Stimulated activated CD8-positive, alpha-beta memory T cell treated with anti-CD3 and anti-CD28 coated beads, Interleukin-4, amount 100 ng/mL, for 1 hour (primary cell): ENCODE measurements at places on chromosomes 6 and 20.

DNA sequence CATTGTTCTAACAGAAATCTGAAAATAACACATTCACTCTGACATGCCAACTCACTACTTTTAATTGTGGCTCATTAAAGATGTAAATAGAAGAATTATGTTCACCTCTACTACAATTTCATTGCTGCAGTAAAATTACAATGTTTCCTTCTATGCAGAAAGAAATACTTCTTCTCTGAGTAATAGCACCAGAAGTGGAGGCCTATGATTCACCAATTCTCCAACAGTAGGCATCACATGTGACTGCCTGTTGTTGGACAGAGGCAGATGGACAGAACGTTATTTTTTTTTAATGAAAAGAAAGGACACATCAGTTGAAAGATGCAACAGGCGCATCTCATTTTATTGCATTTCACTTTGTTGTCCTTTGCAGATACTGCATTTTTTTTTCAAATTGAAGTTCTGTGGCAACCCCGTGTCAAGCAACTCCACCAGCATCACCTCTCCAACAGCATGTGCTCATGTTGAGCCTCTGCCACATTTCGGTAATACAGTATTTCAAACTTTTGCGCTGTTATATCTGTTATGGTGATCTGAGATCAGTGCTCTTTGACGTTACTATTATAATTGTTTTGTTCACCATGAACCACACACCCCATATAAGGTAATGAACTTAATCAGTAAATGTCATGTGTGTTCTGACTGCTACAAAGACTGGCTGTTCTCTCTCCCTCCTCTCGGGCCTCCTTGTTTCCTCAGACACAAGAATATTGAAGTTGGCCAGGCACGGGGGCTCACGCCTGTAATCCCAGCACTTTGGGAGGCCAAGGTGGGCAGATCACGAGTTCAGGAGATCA, 121.4 kb downstream of the ATXN1 start:
- no peak for DNase-seq

GRCh38 chr6:138772596-138773176, 883 bp upstream of the CCDC28A start:
- DNase-seq, result no peak

- no peak for DNase-seq
These were observed 562.3 kb downstream of the DHX35 start for GRCh38 chr20:39524371-39524911.

GRCh38 chr6:35083507-35083906, 57.6 kb downstream of the TCP11 start:
- no peak for DNase-seq

DNA sequence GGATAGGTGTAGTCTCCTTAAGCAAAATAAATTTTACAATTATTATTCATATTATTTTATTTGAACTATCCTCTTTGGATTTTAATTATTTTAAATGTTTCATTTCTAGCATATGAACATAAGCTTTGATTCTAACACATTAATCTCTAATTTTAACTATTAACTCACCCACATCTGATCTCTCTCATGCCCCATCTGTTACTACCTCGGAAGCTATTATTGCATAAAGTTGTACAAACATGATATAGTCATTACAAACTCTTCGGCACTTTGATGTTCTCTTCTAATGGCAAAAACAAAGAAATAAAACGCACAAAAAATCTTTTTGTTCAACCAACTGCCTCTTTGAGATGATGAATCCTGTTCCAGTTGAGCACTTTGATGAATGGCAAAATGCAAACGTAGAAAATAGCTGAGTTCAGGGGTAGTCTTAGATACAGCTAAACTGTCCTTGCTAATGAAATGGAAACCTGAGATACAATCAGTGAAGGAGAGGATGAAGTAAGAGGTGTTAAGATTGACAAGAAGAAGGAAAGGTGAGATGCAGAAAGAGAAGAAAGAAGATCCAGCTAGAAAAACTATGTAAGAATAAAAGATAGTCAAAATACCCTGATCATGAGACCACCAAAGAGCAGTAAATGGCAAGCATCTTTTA, 41.1 kb downstream of the EPM2A start:
- no peak for DNase-seq

DNA sequence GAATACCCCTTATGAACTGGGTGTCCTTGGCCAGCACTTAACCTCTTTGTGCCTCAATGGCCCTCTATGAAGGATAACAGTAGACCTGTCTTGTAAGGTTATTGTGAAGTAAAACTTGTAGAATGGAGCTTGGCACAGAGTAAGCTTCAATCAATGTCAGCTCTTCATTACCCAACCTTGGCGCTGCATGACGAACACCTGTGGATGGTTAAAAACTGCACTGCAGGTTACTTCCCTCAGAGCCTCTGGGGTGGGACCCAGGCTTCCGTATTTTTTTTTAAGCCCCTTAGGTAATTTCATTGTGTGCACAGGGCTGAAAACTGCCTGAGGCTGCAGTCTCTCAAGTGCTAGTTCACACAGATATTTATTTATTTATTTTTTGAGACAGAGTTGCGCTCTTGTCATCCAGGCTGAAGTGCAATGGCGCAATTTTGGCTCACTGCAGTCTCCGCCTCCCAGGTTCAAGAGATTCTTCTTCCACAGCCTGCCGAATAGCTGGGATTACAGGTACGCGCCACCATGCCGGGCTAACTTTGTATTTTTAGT, 42.8 kb upstream of the SLC23A2 start:
- no peak for DNase-seq

DNA sequence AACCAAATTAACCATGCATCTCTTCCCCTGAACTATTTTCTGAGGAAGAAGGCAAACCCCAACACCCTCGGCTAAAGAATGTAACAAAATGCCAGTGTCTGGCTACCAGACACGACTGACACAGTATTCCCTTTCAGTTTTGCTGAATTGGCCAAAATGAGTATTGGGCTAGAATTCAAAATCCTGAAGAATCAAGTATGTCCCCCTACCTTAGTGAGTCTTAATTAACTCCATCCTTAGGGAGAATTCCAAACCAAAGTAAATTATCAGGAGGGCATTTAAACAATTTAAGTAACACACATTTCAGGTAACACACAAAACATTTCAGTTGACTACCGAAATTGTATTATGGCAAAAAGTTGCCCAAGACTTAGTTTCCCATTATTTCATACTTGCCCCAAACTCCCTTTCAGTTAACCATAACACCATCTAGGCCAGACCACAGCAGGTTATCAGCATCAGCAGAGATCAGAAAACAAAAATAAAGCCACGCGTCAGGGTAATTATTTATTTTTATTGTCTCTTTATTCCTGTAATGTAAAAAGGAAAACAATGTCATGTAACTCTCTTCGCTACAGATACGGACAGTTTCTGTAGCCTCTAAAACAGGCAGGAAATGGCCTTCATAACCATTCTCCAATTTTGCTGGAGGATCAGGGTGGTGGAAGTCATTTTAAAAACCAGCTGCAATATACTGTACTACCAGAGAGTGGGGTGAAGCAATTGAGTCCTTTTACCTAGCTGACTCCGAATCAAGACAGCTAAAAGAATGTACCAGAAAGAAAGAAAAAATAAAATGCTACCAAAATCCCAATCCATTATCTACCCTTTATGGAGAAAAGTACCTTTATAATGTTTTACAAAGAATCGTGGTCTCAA, 1.9 kb downstream of the SNX5 start:
- no peak for DNase-seq

GRCh38 chr6:29255530-29255929, 46.0 kb upstream of the OR14J1 start:
- no peak for DNase-seq

DNA sequence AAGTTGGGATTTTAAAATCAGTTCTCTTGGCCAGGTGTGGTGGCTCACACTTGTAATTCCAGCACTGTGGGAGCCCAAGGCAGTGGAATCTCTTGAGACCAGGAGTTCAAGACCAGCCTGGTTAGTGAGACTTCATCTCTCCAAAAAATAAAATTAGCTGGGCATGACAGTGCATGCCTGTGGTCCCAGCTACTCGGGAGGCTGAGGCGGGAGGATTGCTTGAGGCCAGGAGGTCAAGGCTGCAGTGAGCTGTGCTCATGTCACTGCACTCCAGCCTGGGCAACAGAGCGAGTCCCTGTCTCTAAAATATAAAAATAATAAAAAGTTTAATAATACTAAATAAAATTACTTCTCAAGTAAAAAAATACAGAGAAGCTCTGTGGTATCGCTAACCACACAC, 77.5 kb downstream of the FOXA2 start:
- no peak for DNase-seq

DNA sequence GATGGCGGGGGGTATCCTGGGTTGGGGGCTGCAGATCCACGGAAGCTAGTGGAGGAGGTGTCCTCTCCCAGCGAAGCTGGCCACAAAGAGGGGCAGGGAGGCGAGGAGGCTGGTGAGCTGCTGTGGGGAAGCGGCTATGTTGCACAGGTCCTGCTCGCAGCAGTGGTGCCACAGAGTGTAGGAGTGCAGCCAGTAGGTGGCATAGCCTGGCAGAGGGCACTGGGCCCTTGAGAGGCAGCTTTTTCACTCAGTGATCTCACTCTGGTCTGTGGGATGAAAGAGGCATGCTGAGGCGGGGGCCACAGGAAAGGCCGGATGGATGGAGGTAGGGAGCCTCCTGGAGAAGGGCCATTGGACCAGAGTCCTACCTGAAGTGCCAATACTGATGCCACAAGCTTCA, 2.9 kb upstream of the LY6G6D start:
- DNase-seq, result no peak

GRCh38 chr6:104682722-104683643, 176.7 kb downstream of the HACE1 start:
- DNase-seq, result peak; percentile 23

DNA sequence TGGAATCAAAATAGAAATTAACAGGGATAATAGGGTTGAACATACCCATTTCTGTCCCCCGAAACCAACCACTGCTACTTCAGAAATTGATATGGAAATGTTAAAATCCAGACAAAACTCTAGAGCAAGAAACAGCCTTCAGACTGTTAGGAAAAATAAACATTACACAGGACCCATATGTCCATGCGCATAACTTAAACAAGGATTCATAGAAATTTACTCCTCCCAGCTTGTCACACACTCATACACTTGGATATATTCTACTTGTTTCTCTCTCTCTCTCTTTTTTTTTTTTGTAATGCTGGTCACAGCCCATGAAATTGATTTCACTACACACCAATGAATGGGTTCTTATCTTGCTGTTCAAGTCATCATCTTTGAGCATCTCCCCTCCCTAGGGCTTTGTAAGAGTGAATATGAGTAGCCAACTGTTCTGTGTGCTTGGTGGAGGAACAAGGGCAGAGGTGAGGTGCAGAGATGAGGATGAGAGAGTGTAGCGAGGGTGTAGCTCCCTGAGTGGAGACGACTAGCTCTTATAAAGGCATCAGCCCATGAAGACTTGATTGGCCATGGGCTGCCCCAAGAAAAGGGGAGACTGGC, 61.8 kb upstream of the MLN start:
- DNase-seq, result no peak

DNA sequence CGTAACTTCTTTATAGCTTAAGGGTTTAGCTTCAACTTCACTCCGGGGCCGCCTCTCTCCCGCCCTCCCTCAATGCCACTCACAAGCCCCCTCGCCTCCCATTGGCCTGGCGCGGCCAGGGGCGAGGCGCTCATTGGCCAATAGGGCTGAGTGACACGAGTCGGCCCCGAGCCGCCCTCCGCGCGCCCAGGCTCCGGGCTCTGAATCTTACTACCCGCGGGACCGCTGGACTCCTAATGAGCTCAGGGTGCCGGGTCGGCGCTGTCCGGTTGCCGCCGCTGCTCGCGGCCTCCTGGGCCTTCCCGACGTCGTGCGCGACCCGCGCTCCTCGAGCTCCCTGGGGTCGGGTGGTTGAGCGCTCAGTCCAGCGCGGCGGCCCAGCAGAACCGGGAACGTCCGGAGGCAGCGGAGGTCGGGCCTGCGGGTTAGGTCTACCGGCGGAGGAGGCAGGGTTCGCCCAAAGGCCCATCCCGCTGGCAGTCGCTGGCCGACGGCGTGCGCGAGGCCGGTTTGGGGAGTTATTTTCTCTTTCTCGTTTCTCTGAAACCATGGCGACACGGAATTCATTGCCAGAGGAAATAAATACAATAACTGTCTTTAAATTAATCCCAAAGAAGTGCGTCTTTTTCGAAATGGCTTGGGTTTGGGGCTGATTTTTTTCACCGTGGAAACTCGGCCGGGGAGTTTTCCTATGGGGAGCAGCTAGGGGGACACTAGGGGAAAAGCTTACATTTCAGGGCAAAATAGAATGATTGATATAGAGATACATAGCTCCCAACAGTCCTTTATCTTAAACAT, at the start of gene SIM1:
Gene SIM1, minus strand, starts transcription at position 19 of the 798 bp plus-strand sequence. CDS start 1,453 bp downstream, outside the sequence.
- no peak for DNase-seq

DNA sequence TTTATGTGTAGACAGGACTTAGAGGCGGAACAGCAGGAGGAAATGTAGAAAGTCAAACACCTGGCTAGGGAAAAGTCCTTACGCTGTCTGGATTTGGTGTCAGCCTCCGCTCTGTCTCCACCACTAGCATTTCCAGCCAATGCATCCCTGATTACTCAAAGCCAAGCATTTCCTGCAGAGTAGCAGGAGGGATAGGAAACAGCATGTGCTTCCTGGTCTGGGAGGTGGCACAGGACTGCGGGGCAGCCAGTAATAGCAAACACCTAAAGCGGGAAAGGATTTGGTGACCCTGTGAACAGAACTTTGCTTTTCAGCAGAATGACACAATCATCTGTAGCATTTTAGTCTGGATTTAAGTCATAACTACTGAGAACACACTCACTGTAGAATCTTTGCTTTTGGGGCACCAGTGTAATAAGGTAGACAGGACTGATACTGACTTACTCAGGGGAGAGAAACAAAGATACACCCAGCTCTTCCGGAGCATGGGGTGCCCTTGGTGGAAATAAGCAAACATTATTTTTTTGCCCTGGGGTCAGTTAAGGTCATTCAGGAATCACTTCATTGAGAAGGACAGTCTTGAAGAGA, 133.3 kb upstream of the AHI1 start:
- no peak for DNase-seq

- DNase-seq, result no peak
These were observed 62.6 kb downstream of the BACH2 start for GRCh38 chr6:90233994-90234393.

GRCh38 chr20:15220778-15221565, 883.6 kb upstream of the FLRT3 start:
- DNase-seq, result no peak

DNA sequence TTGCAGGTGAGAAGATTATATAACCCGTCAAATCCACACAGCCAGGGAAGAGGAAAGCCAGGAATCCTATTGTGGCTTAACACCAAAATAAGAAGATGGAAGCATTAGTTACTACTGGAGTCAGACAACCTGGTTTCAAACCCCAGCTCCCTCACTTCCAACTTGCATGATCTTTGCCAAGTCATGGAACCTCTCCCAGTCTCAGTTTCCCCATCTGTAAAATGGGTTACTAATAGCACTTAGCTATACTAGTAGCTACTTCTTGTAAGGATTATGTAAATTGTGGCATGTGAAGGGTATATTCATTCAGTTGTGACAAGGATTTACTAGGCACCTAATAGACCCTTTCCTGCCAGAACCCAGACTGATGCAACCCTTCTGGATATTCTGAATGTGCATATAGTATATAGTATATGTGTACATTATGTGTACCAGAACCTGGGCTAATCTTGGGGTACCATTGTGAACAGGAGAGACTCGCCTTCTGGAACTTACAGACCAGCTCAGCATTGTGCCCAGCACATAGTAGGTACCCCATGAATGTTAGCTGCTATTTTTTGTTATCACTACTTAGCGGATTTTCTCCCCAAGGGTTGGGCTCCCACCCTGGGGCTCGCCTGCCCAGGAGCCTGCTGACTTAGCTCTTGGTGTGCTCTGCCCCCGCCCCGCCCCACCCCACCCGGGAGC, 50.3 kb downstream of the JPH2 start:
- DNase-seq, result no peak

GRCh38 chr6:10696655-10697054, 1.9 kb downstream of the PAK1IP1 start:
- DNase-seq, result no peak
